Right renal cortex interstitium (tissue), 3 donors: ENCODE measurements at places on chromosomes 2 and 18. TPM values are rescaled to one million over a fixed set of nuclear protein-coding genes. Genes with fewer than 3 reads are reported as not detected.

The SKA1 gene
- 6.6 TPM for polyA plus RNA-seq

The SNED1 gene
- polyA plus RNA-seq, result 7.4 TPM

The APCDD1 gene
- 57.3 TPM for polyA plus RNA-seq

The SIGLEC15 gene
- 0.21 TPM for polyA plus RNA-seq

The PARD3B gene
- 37.7 TPM for polyA plus RNA-seq

DNA sequence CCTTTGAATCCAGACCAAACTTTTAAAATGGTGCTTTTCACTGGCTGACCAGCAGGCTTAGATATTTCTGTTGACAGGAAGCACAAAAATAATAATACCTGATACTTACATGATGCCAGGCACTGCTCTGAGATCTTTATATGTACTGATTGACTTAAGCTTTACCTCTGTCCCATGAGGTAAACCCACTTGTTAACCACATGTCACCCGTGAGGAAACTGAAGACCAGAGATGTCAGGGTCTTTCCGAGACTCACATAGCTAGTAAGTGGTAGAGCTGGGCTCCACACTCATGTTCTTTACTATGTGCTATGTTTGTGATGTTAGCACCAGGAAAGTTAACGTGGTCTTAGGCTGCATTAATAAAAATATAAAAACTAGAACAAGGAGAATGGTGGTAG is 297.7 kb downstream of the PLCL1 start:
- no peak for DNase-seq

GRCh38 chr2:168633200-168633599 is 169.2 kb upstream of the NOSTRIN start:
- no peak for DNase-seq

DNA sequence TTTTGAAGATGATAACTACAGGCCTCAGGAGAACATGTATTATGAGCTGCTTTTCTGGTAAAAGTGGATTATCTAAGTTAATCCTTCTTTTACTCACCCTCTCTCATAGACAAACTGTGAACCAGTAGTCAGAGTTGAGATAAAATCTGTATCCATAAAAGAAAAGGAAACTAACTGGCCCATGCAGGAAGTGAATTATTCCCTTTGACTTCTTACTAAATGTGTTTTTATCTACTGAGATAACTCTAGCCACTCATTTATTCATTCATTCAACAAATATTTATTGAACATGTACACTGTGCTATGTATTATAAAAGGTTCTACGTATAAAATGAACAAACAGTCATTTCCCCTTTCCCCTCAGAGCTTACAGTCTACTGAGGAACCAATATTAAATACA is 10.0 kb downstream of the WDR35 start:
- DNase-seq, result no peak

DNA sequence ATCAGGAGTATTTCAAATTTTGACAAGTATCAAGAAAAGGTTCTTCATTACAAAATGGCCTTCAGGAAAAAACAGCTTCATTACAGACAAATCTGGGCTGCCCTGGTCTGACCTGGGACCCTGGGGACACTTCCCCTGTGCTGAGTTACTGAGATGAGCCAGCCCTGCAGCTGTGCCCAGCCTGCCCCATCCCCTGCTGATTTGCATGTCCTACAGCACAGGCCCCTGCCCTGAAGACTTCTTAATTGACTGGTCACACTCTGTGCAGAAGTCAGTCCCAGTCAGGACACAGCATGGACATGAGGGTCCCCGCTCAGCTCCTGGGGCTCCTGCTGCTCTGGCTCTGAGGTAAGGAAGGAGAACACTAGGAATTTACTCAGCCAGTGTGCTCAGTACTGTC is 235.1 kb downstream of the ANKRD36B start:
- no peak for DNase-seq

GRCh38 chr18:48131042-48131441 is 200.6 kb upstream of the SMAD2 start:
- DNase-seq, result no peak

- DNase-seq, result no peak
Measured at GRCh38 chr2:160409480-160409879, 84.1 kb downstream of the RBMS1 start.

DNA sequence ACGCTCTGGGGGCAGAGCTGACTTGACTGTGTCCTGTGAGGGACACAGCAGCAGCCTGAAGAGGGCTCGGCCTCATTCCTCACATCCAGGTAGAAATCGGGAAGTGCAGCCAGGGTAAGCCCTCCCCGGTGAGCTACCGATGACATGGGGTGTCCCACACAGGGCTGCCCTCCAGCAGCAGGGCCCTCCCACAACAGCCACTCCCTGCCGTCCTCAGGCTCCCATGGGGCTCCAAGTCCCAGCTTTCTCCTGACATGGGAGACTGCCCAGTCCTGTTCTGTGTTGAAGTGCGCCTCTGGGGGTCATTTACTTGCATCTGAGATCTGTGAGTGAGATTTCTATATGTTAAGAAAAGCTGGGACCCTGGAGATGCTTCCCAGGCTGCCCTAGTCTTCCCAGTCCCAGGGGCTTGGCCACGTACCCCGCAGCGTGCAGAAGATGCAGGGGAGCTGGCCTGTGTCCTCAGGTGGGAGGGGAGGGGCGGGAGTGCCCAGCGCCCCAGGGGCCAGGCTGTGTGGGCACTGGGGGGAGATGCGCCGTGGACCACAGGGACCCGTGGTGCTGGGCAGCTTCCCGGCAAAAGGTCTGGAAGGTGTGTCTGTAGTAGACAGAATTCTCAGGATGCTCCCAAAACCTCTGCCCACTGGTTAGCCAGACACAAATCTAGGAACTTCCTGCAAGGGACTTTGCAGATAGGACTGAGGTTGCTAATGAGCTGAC is 87.9 kb downstream of the FAM168B start:
- DNase-seq, result no peak

GRCh38 chr2:141501752-141502151 is 629.1 kb downstream of the LRP1B start:
- no peak for DNase-seq

DNA sequence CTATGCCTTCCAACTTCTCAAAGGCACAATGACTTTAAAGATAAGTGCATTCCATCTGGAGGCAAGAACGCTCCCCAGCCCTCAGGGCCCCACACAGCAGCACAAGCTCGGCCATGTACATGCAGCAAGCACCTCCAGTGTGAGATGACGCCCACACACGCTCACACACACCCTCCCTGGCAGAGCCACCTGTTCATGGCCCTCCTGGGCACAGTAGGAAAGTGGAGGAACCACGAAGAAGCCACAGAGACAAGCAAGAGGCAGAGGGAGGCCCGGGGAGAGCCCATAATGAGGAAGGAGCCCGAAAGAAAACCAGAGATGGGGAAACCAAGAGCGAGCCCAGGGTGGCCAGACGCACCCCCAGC is 21.7 kb downstream of the BIN1 start:
- no peak for DNase-seq

DNA sequence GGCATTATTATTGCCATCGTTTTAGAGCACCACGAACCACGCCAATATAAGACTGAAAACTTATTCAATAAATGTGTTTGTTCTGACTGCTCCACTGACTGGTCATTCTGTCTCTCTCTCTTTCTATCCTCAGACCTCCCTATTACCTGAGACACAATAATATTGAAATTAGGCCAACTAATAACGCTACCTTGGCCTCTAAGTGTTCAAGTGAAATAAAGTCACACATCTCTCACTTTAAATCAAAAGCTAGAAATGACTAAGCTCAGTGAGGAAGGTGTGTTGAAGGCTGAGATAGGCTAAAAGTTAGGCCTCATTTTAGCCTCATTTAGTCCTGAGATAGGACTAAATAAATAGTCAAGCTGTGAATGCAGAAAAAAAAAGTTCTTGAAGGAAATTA is 38.8 kb downstream of the G6PC2 start:
- DNase-seq, result no peak

- DNase-seq, result no peak
Measured at GRCh38 chr2:221270806-221271205, 301.3 kb downstream of the EPHA4 start.

- no peak for DNase-seq
Measured at GRCh38 chr2:197079832-197080555, 153.5 kb upstream of the PGAP1 start.

DNA sequence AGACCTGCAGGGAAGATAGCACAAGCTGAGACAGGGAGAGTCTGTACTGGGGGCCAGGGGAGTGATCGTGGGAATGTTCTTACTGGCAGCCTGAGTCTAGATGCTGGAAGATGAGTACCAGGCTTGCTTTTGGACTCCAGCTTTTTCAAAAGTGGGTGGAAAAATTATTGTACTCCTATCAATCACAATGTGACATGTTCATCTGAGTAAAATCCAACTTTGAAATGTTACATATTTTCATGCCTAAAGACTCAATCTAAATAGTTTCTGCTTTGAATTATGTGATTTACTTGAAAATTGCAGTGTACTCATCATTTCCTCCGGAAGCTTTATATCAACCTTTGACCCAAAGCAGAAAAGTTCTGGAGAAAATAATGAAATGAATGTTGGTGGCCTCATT is 49.7 kb upstream of the ST3GAL5 start:
- no peak for DNase-seq

DNA sequence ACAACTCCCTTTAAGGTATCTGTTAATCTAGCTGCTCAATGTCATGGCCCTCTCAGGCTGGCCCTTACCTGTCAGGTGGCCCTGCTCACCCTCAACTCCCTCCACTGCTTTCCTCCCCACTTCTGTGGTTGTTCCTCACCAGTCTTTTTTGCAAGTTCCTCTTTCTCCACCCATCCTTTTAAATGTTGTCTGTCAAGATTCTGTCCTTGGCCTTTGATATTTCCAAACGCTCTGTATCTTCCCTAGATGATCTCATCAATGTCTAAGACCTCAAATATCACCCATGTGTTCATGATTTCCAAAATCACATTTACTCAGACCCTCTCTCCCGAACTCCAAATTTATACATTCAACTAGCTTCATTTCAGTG is 3.5 kb downstream of the PTPN2 start:
- no peak for DNase-seq

GRCh38 chr18:56574861-56575260 is 63.5 kb downstream of the TXNL1 start:
- DNase-seq, result no peak

DNA sequence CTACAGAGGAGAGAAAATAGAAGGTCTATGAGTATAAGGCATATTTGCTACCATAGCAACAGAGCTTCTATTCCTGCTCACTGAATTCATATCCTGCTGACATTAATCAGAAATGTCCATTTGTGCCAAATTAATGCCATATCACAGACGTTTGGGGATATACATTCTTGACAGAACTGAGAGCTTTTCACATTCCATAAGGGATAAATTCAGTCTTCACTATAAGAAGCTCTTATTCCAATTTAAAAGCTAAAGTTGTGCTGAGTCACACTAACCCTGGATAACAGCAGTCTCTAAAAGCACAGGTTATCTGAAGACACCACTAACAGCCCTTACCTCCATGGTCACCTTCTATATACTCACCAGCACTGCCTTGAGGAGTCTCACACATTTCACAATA is 178.1 kb downstream of the RAB3GAP1 start:
- no peak for DNase-seq

DNA sequence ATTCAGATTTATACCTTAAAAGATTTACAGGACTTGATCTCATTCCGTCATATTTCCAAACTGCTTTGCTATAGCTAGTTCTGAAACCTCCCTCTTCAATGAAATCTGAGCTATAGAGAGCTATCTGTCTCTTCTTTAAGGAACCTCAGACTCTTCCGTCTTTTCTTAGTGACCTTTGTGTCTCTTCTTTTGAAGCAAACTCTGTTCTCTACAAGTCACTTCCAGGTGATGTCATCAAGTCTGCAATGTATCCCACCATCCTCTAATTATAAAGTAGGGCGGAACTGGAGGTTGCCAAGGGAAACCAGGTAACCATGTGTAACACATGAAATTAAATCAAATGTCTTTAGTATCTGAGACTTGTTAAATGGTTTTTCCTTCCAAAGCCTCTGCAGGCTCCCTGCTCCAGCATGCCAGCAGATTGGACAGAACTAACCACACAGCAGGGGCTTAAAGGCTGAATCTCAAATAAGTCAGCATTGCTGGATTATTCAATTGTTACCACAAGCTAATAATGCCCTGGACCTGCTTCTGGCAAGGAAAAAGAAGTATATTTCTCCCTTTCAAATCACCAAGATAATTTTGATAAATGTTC is 41.2 kb upstream of the PEX13 start:
- no peak for DNase-seq

- DNase-seq, result no peak
Measured at GRCh38 chr2:124049136-124049535, 24.0 kb downstream of the CNTNAP5 start.

DNA sequence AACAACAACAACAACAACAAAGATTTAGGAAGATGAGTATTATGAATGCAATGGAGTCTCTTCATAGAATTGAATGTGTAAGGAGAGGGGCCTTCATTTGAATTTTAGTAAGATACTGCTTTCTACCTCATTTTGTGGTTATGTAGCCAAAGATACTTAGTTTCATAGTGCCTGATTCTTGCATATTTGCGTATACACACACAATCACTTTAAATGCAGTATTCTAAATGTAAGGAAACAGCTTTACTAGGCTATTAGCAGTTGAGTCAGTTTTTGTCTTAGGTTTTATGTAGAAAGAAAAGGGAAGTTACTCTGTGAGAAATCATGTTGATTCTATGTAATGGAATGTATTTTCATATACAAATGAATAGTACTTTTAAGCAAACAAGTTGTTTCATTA is 80.5 kb downstream of the HAUS1 start:
- no peak for DNase-seq

DNA sequence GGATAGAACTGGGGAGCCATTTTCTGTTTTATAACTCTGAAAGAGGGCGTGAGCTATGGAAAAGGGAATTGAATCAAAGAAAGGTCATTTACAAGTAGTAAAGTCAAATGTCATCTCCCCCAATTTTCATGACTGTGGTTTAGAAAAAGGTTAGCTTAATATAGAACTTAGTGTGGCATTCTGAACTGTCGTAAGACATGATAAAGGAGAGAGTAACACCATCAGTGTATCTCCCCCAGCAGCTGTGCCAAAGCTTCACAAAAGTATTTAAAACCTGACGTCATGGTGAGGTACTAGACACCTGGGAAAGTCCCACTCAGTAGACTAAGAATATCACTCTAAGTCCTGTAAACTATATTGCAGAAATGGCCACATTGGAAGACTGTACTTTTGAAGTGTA is 5.8 kb upstream of the IKZF2 start:
- DNase-seq, result no peak

GRCh38 chr2:136135921-136136906 is 18.3 kb upstream of the CXCR4 start:
- no peak for DNase-seq

DNA sequence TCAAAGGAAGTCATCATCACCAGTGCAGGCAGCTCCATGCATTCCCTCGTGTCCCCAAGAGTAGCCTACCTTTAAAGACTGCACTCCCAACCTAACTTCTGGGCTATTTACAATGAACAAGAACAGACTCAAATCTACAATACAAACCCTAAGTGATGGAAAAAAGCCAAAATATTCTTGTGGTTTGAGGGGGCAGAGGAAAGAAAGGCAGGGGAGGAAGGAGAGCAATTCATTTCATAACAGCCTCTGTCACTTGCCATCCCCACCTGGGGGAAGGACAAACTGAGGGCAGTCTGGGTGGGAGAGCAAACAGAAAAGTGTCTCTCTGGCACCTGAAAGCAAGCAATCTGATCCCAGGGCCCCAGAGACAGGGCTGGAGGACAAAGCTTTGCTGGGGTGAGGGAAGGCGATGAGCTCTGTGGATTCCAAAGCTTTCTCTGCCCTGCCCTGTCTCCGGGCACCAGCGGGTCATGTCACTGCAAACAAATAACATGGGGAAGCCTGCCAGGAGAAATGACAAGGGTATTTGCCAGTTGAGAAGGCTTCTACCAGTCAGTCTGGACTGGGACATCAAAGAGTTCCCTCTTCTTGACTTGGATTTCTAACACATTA is 528.0 kb upstream of the TNP1 start:
- no peak for DNase-seq

GRCh38 chr2:62895632-62896009 is 155.0 kb upstream of the OTX1 start:
- DNase-seq, result no peak
